Eye (tissue), 1 donor: ENCODE measurements at places on chromosomes 7 and 10.

DNA sequence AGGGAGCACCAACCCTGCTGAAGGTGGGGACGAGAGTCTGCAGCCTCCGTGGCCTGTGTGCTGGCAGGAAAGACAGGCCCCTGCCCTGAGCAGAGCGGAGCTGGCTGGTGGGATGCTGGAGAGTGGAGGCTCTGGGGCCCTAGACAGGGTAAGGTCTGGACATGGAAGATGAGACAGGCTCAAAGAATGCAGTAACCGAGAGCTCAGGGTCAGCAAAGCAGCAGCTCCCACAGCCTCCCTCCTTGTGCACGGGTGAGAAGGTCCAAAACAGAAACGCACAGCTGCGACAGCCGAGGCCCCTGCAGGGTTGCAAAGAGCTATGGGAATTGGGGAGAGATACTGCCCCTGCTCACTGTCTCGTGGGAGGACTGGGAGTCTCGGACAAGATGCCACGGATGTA, 80.5 kb downstream of the TNS3 start:
- peak; percentile 73 for DNase-seq

DNA sequence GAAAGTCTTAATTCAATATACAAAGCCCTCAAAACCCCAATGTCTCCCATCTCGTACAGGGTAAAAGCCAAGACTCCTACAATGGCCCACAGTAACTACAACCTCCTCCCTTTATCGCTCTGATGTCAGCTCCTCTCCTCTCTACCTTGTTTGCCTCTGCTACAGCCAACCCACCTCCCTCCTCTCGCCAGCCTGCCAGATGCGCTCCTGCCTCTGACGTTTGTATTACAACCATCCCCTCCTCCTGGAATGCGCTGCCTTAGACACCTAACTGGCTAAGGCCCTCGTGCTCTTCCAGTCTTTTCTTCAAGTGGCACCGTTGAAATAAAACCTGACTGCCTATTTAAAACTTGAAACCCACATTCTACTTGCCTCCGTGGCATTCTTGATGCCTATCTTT, 115.3 kb upstream of the MYO3A start:
- no peak for DNase-seq

DNA sequence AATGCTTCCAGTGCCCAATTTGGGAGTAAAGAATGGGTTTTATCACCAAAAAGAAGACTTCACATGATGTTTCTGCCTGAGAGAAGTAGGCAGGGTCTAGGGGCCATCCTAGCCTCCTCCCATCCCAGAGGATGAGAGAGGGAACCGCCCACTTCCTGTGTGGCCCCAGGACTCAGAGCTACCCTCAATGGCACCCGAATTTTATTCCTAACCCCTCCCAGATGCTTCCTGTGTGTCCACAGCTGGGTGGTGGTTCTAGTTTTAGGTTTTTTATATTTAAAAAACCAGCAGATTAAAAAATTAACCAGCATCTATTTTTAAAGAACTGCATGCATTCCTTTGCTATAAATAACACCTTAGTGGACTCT, 583.5 kb downstream of the PTPRN2 start:
- DNase-seq, result no peak

DNA sequence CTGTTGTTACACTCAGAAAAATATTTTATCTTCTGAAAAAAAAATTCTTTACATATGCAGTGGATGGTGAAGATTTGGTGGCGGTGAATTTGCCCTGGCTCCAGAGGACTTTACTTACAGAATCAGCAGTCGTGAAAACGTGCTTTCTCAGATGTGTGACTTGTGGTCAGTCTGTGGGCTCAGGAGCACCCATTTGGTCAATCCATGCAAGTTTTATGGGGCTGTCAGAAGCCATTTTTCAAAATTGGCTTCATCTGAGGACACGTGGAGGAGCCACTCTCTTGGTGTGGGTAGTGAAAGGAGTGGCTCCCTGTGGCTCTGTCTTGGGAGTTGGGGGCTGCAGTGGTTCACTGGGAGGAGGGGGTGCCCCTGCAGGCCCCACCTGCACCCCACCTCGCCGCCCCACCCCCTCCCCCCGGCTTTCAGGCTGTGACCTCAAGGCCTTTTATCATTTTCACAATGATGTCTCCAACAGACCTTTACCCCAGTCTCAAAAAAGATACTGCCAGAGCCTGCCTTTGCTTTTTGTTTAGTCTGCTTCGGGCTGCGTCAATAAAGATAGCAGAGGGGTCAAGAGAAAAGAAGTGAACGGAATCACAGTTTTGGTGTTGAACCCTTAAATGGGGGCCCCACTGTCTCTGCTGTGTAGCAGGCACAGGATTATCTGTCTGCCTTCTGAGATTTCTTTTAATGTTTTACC, 137.4 kb downstream of the MGMT start:
- DNase-seq, result peak; percentile 48

- no peak for DNase-seq
Observed at GRCh38 chr7:24566274-24566673, 7.0 kb upstream of the PALS2 start.
